Lower lobe of right lung (tissue), 2 donors: ENCODE measurements at places on chromosomes 5 and 9. TPM values are rescaled to one million over a fixed set of nuclear protein-coding genes. Genes with fewer than 3 reads are reported as not detected.
A peak's percentile ranks its signal among the peaks of the same experiment; 100 is the strongest.

- no peak for DNase-seq
These were observed 2.9 kb downstream of the MYOZ3 start for GRCh38 chr5:150663936-150664335.

Gene FOCAD
- total RNA-seq, result 29.5 TPM

- peak; percentile 28 for DNase-seq
These were observed 48.4 kb downstream of the MRPL36 start for GRCh38 chr5:1751026-1751863.

DNA sequence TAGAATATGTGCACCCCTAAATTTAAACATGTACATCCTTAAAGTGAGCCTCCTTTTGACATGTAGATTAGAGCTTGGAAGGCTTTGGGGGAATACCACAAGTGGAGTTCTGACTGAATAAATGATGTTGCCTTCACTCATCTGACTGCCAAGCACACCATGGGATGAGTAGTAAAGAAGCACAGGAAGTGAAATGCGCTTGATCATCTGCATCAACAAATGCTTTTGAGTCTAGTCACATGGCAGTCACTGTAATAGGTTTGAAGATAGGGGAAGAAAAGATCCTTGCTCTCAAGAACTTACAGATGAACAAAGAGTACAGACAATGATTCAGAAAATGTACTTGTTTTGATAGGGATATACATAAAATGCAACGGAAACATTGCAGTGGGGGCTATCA lies 62.0 kb upstream of the STARD4 start:
- no peak for DNase-seq

DNA sequence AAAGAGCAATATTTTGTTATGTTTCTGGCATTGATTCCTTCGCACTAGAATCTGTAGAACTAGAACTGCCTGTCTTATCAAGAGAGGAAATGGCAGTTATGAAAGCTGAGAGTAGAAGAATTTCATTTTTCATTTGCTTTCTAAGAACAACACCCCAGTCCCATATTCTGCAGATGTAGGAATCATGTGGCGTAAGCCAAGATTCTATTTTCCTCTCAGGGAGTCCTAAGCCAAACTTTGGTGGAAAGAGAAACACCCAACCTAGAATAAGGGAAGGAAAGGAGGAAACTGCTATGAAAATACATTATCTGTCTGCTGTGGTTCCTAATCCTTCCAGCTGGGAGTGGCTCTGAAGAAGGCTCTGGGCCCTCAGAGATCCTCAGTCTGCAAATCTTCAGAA lies 1176.9 kb upstream of the C9orf72 start:
- no peak for DNase-seq
